ENCODE measurements at places on chromosomes 1 and 21. TPM values are rescaled to one million over a fixed set of nuclear protein-coding genes. Genes with fewer than 3 reads are reported as not detected.
A peak's percentile ranks its signal among the peaks of the same experiment; 100 is the strongest.

GRCh38 chr1:92544756-92545165 lies 58.0 kb upstream of the GFI1 start:
- ATAC-seq: no peak

DNA sequence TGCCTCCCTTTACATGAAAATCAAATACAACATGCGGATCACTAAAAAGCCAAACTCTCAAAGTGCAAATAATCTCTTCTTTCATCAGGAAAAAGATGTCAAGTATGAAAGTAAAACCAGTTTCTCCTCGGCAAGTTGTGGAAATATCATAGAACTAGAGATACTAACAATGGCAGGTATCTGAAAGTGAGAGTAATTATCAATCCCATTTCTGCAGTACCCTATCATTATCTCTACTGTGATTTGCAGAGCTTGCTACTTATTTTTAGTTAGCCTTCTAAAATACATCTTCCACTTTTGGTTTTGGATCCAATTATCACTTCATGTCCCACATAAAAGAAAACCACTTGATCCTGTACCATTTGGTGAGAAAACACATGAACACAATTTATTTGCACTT lies 3.0 kb downstream of the TP53BP2 start:
- no peak for ATAC-seq

The GSTM2 gene
- total RNA-seq: 17.7 TPM

DNA sequence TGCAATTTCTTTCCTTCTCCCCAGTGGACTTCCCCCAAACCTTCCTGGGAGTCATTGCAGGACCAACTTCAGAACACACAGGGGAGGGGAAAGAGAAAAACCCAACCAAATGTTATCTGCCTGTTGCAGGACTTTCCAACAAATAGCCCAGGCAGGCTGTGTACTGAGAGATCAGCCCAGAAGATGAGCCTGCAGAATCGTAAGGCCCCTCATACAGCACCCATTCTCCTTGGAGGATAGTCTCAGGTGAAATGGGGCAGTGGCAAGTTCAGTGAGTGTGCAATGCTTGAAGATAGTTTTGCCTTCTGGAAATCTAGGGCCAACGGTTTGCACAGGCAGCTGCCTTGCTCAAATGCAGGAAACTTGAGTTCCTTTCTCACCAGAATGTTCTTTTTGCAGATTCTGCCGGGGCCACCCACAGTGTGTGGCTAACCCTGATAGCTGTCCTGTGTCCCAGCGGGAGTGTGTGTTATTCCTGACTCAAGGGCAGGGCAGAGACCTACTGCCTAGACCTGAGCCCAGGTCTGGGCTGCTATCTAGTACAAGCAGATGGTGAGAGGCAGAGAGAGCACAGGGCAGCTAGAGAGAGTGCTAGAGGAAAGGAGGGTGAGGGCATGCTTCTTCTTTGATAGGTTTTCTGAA lies 48.8 kb downstream of the GADD45A start:
- ATAC-seq: no peak

GRCh38 chr1:2633936-2634491 lies 1.2 kb upstream of the MMEL1 start:
- ATAC-seq: no peak

DNA sequence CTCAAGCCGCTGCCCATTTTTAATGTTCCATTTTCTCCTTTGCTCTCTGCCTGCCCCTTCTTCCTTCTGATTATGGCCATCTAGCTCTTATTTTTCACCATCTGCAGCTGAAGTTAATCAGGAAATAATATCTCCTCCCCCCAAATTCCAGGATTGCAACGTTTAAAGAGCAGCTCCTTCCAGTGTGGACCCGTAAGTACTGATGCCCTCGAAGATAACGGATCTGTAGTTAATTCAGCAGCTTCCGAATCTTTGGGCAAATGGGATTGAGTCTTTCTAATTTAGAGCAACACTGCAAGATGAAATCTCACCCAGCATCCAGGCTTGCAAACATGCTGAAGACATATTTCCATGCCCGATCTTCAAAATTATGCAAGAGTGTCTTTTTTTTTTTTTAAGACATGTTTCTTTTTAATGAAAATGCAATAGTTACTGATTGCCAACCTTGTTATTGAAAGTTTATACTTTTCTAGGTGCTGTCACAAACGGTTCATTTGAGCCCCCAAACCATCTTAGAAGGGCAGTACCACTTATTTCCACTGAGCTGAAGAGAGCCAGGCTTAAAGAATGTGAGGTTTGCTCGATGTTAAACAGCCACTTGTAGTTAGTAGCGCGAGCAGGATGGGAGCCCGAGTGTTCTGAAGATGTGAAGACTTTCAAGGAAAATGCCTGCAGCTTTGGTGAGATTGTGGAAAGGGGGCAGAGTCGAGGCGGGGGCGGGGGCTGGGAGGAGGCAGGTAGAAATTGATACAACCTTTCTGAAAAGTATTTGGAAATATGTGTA lies 10.9 kb upstream of the RCAN3 start:
- ATAC-seq: no peak

GRCh38 chr21:37245151-37245550 lies 22.0 kb downstream of the VPS26C start:
- ATAC-seq: no peak

DNA sequence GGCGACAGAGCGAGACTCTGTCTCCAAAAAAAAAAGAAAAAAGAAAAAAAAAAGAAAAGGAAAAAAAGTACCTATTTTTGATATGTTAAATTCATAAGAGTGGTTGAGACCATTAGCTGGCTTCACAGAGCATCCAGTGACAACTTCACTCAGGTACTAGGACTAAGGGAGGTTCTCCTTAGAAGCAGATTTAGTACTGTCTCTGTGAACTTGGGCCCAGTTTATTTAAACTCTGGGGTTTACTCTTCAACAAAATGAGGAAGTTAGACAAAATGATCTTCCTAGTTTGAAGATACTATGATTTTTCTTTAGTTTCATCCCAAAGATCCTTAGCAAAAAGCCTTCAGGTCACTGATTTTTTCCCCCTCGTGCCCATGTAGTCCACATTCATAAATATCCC lies 21.2 kb downstream of the MACO1 start:
- no peak for ATAC-seq

The AURKAIP1 gene
- 117 TPM for total RNA-seq

The CCDC181 gene
- not detected for total RNA-seq

DNA sequence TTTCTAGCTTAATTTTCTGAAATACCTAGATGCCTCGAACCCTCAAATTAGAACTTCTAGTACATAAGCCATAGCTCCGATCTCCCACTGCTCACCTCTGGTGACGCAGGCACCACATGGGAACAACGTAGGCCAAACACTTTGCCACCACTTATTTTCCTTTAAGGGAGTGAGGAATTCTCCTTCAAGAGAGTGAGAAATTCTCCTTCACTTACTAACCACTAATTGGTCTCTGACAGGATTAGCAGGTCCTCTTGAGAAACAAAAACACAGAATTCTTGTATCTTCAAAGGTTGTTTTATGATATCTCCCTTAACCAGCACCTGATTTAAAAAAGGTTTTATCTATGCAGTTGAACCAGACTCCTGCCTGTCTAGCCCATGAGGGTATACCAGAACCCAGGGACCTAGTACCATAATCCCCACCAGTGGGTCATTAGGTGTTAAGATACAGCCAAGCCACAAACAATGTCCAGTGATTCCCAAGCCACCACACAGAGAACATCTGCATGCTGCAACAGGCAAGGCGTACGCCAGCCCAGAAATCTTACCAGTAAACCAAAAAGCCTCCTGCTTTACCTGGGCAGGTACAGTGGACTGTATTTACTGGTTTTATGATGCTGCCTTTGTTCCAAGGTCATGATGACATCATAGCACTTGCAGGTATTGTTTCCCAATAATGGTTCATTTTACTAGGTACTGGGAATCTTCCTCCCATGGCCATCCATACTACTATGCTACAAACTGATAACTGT lies 20.3 kb upstream of the CXADR start:
- peak; percentile 71 for ATAC-seq

GRCh38 chr1:111621050-111621449 lies 1.5 kb downstream of the RAP1A start:
- no peak for ATAC-seq

The SYT11 gene
- 0.76 TPM for total RNA-seq

DNA sequence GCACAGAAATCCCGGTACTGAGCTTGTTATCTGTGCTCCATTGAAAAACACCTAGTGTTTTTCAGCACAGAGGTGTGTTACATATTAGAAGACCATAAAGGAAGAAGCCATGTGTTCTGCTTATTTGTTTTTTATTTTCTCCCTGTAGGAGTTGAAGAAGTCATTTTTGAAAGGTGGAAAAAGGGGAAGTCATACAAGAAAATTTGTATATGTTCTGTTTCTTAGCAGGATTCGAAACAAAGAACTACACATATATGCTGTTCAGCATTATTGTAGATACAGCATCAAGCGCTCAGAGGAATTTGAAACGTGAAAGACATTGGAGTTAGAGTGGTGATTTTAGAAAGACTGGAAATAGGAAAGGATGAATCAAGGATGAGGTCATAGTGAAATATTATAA lies 345.3 kb upstream of the ADGRL2 start:
- no peak for ATAC-seq

The DPT gene
- total RNA-seq: 0.56 TPM

The MAN1A2 gene
- total RNA-seq: 26.5 TPM

The SPTA1 gene
- total RNA-seq: not detected

The GPR137B gene
- 3.8 TPM for total RNA-seq

The ASCL5 gene
- total RNA-seq: not detected

GRCh38 chr1:64268653-64269557 lies 65.5 kb downstream of the UBE2U start:
- peak; percentile 77 for ATAC-seq

DNA sequence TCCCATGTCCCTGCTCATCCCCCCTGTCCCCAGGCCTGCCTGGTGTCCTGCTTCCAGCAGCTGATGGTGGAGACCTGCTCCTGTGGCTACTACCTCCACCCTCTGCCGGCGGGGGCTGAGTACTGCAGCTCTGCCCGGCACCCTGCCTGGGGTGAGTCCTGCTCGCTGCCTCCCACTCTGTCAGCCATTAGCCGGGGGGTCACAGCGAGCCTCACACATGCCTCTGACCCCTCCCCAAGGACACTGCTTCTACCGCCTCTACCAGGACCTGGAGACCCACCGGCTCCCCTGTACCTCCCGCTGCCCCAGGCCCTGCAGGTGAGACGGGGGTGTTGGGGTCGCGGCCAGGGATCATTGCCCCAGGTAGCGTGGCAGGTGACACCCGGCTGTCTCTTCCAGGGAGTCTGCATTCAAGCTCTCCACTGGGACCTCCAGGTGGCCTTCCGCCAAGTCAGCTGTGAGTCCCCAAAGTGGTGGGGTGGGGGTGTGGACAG lies 10.0 kb downstream of the SCNN1D start:
- peak; percentile 21 for ATAC-seq

DNA sequence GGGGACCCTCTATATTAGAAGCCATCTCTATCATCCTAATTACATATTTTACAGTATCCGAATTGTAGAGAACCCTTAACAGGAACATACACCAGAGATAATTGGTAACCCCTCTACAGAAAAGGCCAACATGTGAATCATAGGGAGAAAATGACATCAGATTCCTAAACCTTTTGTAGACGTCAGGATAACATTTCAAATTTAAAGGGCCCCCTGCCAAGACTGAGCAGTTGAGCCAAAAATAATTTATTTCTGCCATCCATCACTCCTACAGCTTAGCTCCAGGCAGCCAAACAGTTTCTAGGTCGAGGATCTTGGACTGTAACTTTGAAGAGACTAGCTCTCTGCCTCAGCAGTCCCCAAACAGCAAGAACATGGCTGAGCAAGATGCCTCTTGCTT lies 21.2 kb downstream of the ZNF697 start:
- ATAC-seq: no peak

DNA sequence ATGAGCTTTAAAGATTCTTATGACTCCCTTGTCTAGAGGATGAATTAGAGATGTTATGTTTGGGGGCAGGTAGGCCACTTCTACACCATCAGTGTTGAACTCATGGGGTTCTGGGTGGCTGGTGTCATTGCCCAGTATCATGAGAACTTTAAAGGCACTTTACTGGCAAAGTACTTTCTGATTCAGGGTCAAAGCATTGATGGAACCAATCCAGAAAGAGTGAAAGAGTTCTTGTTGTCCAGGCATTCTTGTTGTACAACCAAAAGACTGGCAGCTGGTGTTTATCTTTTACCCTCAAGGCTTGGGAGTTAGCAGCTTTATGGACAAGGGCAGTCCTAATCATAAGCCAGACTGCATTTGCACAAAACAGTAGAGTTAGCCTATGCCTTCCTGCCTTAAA lies 673.0 kb downstream of the USP25 start:
- no peak for ATAC-seq

The FCRL2 gene
- total RNA-seq: 0.56 TPM

The SLAMF8 gene
- total RNA-seq: 0.80 TPM

DNA sequence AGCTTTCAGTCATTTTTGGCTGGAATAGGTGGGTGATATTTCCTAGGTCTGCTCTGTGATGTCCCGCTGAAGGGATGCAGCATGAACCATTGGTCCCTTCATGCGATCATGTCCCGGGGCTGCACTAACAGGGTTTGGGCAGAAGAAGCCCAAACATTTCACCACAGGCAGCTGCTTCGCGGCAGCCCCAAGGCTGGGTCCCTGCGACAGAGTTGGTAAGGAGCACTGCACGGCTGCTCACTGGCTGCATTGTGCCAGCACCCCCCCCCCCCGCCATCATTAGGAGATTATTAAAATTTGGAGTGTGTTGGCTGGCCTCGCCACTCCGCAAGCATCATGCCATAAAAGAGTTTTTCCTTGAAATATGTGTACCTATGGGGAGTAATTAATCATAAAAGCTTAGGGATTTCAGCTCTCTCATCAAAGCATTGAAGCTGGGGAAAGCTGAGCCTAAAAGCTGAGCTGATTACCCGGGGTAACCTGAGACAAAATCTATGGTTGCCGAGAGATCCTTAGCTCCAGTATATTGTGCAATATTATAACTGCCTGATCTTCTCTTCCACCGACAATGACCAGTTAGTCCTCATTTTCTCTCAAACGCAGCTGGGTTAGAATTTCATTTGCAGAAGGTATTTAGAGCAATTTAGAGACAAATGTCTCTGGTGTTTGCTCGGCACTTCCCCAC lies 62.5 kb downstream of the PEX14 start:
- no peak for ATAC-seq

DNA sequence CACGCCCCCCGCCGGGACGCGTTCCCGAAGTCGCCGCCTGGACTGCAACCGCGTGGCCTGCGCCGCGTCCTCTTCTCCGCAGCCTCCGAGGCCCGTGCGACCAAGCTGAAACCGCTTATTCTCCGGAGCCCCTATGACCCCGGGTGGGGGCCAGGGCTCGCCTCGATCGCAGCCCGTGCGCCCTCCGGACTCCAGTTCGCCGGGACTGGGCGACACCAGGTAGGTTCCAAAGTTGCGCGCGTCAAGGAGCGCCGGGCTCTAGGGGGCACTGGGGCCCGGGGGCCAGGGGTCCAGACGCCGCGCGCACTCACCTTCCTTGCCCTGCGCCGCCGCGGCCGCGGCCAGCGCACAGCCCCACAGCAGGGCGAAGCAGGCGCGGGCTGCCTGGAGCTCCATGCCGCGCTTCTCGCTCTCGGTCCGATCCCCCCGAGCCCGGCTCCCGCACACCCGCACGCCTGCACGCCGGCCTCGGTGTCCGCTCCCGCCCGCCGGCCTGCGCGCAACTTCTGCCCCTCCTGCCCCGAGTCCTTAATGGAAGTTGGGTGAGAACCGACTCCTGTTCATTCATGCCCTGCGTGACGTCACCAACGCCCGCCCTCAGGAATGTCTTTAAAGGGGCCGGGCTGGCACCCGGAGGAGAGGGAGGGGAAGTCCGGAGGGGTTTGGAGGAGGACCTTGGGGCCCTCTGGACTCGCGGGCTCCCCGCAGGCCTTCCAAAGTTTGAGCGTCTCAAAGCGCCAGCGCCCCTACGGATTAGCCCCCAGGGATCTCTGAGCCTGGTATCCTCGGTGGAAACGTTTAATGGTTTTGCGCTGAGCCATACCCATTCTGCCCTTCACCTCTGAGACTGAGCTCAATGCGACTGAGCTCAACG lies at the start of gene EPHA2:
TSS of gene EPHA2 (minus strand) at position 533 of the 874 bp plus-strand sequence. CDS start at position 396, 137 bp downstream.
- peak; percentile 56 for ATAC-seq
